ENCODE measurements at places on chromosomes 3 and 15.

GRCh38 chr3:150958683-150959082 lies 13.8 kb downstream of the CLRN1 start:
- DNase-seq = no peak

GRCh38 chr3:180250172-180250571 lies 213.4 kb upstream of the PEX5L start:
- DNase-seq = no peak

DNA sequence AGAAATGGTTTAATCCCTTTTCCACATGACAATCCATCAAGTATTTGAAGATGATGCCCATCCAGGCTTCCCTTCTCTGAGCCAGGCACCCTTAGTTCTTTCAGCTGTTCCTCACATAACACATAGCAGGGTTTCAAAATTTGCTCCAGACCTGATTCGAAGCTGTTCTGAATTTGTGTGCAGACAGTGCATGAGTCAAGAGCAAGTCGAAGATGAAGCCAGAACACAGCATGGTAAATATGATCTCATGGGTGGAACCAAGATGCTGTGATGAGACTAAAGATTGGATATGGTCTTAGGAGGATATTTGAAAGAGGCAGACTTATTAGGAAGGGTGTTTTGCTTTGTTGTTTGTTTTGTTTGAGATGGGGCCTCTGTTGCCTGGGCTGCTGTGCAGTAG lies 32.6 kb upstream of the PDE8A start:
- DNase-seq = no peak

DNA sequence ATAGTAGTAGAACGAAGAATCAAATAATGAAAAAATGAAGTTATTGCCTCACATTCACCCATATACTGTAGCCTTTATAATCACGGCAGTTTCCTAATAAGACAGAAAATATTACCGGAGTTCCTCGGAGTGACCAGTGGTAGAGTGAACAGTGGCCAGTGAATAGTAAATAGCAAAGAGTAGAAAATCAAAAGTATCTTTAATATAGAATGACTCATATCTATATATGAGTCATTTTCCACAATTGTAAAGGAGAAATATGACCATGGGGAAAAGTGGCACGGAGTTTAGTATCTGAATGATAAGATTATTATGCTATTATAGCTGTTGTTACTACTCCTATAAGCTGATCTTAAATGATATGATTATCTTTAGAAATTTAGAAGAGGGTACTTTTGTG lies 38.5 kb downstream of the ZBTB20 start:
- DNase-seq = no peak

- no peak for DNase-seq
Observed at GRCh38 chr3:121330634-121331033, 215.2 kb downstream of the POLQ start.

GRCh38 chr3:177250151-177250550 lies 52.9 kb upstream of the TBL1XR1 start:
- no peak for DNase-seq

GRCh38 chr15:67050062-67050461 lies 15.3 kb upstream of the SMAD3 start:
- DNase-seq = no peak

- no peak for DNase-seq
Observed at GRCh38 chr3:133662278-133662651, 524 bp upstream of the TOPBP1 start.
